Activated CD8-positive, alpha-beta memory T cell treated with anti-CD3 and anti-CD28 coated beads for 1 hour (primary cell): ENCODE measurements at places on chromosomes 6 and 20.

DNA sequence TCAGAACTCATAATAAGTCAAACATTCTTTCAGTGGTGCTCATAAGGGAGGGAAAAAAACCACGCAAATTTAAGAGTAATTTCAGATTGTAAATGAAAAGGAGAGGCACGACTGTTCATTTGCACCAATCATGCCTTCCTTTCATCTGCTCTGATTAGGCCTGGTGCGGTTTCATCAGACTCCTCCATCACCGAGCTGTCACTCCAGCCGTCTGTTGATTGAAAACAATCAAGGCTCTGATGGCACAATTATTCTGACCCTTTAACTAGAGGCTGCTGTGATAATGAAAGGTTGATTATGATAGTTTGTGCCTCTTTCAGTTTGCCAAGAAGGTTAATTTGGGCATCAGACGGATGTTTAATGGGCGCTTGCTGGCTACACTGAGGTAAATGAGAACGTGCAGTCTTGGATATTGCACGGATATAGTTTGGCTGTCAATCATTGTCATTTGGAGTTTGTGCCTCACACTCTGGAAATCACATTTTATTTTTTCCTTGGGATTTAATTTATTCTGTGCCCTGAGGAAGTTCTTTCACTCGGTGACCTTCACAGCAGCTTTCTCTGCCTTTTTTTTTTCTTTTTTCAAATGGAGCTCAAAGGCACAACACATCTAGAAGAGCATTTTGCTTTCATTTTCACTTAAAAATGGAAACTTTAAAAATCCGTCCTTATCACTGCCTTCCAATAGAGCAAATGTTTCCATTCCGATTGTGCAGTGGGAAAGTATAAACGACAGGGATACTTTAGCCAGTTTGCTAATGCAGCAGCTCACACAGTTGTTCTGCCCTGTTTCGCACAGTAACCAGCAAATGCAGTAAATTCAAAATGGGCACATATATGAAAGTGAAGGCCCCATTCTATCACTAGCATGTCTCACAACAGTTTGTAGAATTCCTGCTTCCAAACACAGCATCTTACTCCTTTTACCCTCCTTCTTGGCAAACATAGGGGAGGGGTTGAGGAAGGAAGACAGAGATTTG, 172.8 kb downstream of the KLHL32 start:
- DNase-seq = no peak

DNA sequence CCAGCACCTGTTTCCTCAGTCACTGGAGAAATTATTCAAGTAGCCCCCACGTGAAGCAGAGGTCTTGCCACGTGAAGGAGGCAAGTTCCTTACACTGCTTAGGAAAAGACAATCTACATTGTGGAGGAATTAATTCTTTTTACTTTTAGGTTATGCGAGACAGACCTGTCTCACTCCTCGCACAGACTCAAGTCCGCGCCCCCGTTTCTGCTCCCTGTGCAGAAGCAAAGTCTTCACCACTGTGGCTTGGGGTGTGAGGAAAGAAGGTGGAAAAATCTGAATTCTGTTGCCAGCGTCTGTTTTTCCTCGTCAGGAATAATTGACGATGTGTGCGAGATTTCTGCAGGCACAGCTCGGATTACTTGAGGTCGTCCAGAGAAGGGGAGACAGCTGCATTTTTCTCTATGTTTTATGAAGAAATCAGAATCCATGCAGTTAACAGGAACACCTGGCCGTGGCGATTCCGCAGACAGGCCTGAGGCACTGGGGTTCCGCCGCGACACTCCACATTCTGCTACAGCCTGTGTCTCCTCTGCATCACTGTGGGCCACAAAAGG, 185.1 kb downstream of the SMOC2 start:
- no peak for DNase-seq

GRCh38 chr6:157537556-157537955, 156.6 kb downstream of the ZDHHC14 start:
- no peak for DNase-seq

- DNase-seq = no peak
These were observed 10.1 kb upstream of the NXT1 start for GRCh38 chr20:23340524-23340923.

GRCh38 chr20:63626424-63627128, at the start of gene GMEB2:
GMEB2 (minus strand) TSS chr20:63627101; CDS start chr20:63619397, 7,704 bp downstream.
- DNase-seq = peak; percentile 55

DNA sequence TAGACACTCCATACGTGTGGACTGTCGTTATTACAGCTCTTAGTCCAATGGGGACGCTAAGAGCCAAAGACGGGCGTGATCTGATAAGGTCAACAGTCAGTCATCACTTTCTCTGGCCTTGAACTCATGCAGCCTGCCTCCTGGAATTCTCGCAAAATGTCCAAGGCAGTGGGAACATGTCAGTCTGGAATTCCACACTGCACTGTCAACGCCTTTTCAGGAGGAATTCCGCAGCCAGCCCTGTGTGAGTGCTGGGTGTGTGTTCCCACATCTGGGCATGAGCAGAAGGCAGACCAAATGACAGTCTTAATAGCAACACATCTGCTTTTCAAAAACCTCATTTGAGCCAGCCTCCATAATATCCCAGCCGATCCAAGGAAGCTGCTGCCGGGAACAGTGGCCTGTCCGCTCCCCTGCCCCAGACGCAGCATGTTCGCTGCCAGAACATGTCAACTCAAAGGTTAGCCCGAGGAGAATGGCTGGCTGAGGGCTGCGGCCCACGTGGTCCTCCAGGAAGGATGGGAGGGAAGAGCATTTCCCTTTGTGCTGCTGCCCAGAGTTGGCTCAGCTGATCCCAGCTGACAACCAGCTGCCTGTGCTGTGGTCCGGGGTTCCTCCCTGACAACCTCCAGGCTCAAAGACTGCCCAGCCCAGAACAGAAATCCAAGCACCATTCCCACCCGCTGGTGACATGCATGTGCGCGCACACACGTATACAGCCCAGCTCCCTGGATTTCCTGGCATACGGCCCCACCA, 103.1 kb downstream of the SULF2 start:
- DNase-seq = no peak

DNA sequence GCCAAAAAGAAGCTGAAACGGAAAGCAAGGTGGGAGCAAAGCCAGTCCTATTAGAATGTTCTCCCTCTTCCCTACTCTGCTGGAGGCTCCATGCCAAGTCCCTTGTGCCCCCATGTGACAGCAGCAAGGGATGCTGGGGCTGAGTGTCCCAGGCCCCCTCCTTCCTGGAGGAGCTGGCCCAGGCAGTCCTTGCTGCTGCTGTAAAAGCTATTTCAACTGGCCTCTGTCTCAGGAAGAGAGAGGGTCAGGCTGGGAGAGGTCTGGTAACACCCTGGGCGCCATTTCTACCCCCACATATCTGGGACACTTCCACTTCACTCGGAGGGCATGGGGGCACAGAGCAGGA, 25.0 kb downstream of the TTBK1 start:
- no peak for DNase-seq

DNA sequence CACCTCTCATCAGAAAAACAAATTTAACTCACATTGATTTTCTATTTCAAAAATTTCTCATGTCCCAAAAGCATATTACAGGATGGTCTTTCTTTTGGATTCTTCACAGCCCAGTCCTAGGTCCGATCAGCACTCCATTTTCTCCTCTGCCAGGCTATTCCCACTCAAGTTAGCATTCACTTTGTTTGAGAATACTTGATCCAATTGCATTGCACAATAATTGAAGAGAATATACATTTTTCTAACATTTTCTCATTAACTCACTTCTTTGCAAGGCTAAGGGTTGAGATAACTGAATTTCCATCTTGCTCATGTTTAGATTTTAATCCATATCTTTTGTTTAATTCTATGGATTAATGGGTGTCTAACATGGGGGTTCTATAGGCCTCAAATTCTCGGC, 716.1 kb downstream of the QKI start:
- no peak for DNase-seq

DNA sequence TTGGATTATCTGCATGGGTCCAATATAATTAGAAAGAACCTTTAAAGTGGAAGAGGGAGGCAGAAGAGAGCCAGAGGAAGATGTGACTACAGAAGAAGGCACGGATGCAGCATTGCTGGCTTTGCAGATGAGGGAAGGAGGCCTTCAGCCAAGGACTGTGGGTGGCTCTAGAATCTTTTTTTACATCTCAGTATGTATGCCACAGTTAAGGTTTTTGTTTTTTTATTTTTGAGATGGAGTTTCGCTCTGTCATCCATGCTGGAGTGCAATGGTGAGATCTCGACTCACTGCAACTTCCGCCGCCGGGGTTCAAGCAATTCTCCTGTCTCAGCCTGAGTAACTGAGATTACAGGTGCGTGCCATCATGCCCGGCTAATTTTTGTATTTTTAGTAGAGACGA, 49.3 kb downstream of the MCM8 start:
- no peak for DNase-seq

- DNase-seq = no peak
These were observed 47.5 kb downstream of the OSTM1 start for GRCh38 chr6:108027056-108027455.

DNA sequence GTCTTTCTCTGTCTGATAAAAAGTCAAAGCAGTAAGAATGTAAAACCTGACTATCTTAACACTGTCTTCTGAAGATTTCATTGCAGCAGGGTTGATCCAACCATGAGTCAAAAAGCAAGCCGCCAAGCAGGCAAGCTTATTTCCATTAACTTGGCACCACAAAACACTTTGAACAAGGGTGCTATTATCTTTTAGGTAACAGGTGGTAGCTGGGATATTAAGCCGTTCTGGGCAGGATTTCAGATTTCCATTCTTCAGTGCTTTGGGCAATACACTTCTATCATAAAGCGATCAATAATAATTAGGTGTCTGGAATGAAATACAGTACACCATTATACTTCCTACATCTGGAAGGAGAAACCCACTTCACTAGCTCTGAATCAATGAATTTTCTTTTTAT, 181.9 kb downstream of the TBC1D7 start:
- no peak for DNase-seq

DNA sequence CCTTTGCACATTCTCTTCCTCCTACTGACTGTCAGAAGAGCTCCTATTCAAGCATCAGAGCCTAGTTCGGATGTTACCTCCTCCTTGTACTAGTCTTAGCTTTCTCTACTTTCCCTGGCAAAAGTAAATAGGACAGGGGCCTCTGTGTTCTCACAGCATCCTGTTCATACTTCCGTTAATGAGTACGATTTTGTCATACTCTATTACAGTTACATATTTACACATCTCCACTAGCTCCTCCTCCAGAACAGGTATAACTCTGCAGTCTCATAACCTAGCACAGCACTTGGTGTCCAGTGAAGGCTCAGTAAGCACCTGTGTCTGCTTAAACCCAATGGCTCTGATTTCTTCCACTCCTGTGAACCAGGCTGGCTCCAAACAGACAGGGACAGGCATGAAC, 7.0 kb downstream of the ELMO2 start:
- DNase-seq = no peak

DNA sequence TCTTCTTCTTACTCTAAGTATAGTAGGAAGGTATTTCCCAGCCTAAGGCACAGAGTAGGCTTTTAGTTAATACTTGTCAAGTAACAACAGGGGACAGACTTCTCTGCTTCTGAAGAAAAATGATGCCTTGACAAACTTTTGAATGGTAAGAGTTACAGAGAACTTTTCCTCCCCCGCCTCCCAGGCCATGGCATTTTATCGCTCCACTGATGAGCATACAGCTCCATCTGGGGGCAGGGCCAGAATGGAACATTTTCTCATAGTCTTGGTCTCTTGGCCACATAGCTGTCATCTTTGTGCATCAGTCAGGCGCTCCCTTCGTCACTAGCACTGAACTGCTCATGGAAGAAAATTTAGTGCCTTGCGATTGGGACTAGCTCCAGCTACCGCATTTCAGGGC, 1066.8 kb upstream of the CITED2 start:
- no peak for DNase-seq

DNA sequence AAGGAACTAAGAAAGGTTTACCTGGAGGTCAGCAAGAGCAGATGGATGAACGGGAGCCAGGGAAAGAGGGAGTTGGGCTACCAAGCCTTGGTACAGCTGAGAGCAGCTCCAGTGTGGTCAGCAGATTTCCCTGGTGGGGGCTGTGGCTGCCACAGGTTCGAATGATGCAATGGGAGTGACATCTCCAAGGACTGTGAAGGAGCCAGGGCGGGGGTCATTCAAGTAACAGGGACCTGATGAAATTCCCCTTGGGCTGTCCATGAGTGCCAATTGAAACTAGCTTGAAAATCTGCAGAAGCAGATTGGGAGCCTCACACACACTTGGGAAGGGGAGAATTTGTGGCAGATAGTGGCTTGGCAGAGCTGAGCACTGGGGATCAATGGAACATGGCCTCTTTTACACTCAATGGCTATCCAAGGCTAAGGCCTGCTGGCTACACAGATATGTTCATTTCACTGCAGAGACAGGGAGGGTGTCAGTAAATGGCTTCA, 247.0 kb upstream of the ECI2 start:
- no peak for DNase-seq

DNA sequence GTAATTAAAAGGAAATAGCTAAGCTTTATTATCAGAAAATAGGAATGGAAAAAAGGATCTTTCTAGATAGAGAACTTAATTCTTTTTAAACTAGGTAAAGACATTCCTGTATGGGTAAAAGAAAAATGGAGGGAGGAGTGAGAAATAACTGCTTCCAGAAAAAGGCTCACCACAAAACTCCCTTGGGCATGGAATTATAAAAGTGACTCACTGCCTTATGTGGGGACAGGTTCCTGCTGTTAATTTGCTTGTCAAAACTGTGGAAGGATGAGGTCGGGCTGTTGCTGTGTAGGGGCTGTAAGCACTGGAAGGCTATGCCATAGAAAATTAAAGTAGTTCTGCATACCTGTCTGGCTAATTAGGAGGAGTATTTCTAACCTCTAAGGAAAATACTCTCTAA, 158.7 kb downstream of the UBE3D start:
- DNase-seq = no peak

DNA sequence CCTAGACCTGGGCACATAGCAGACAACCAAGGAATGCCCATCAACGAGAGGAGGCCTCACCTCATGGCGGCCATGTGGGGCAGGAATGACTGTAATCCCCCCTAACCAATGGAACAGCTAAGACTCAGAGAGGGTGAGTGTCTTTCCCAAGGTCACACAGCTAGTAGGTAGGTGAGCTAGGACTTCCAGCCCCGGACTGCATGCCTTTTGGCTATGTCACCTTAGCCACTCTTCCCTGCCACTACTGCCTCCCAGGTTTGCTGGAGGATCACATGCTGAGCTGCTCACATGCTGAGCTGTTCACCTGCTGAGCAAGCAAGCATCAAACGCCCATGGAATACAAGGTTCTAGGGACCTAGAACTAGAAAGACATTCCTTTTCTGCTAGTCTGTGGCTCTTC, 188.5 kb upstream of the PMEPA1 start:
- DNase-seq = no peak

DNA sequence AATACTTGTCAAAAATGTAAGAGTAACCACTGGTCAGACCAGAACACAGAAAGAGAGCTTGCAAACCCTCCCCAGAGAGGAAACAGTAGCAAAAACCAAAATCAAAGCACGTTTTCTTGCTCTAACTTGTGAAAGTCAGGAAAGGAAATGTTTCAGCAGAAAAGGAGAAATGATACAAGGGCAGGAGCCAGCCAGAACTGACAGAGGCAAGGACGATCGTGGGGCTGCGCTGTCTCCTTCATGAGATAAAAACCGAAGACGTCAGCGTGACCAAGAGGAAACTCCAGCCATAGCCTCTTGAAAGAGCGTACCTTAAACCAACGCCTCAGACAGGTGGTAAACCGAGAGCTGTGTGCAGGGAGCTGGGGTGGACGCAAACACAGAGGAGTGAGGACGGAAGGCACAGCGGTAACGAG, 27.5 kb downstream of the LAMA5 start:
- no peak for DNase-seq
